ENCODE measurements at places on chromosomes 13 and 19. TPM values are rescaled to one million over a fixed set of nuclear protein-coding genes. Genes with fewer than 3 reads are reported as not detected.

DNA sequence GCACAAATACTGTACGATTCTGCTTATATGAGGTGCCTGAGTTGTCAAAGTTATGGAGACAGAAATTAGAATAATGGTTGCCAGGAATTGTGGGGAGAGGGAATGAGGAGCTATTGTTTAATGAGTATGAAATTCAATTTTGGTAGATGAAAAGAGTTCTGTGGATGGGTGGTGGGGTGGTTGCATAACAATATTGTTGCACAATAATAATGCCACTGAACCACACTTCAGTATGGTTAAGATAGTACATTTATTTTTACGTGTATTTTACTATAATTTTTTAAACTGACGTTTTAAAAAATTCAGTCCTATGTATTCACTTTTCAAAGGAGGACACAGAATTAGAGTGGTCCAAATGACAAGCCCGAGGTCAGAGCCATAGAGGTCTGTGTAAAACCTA is 1.8 kb upstream of the OXGR1 start:
- DNase-seq, result no peak

DNA sequence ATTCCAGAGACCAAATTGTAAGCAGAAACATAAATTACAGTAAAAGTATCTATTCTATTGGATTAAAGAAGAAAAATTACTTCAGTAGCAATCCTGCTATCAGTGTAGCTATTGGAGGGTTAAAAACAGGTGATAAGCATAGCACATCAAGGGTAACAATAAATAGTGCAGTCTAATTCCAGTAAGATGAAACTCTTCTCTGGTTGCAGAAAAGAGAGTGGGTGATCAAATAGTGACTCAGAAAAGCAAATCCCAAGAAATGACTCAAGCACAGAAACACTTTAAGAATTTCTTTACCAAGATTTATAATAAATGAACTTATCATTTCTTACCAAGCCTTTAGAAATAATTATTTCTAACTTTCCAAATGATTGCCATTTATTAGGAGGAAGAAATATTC is 135.7 kb downstream of the LMO7 start:
- DNase-seq, result no peak

DNA sequence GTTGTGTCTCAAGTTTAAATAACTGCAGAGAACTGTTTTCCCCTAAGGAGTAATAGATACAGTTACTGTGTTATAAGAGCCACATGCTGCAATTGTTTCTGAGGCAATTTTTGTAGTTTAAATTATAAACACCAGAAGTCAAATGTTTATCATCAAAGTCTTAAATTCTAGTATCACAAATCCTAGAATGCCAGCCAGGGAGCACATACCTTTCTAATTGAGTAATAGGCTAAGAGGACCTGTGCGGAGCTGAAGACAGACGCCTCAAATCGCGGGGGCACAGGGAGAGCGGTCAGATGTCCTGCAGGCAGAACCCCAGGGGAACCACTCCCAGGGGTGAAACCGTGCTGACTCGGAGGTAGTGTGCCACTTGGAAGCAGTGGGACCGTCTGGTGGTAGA is 65.2 kb upstream of the TNFRSF19 start:
- no peak for DNase-seq

KIR2DL4 gene
- not detected for polyA plus RNA-seq
